Tracheal epithelial cell (primary cell): ENCODE measurements at places on chromosomes 16 and 17. TPM values are rescaled to one million over a fixed set of nuclear protein-coding genes. Genes with fewer than 3 reads are reported as not detected.

The TMEM256 gene
- total RNA-seq = 125 and 144 TPM in 2 replicates

The HASPIN gene
- total RNA-seq = 0.43 and 2.2 TPM in 2 replicates

The GSDMA gene
- total RNA-seq = 0.72 TPM in 1 of 2 replicates, not detected in the other

The TP53 gene
- total RNA-seq = 15.8 and 23.1 TPM in 2 replicates
